Stimulated activated CD4-positive, alpha-beta T cell treated with anti-CD3 and anti-CD28 coated beads, Interleukin-1b, Interleukin-23, amount 100 ng/mL, for 4 hours (primary cell): ENCODE measurements at places on chromosomes 5 and 9.
A peak's percentile ranks its signal among the peaks of the same experiment; 100 is the strongest.

DNA sequence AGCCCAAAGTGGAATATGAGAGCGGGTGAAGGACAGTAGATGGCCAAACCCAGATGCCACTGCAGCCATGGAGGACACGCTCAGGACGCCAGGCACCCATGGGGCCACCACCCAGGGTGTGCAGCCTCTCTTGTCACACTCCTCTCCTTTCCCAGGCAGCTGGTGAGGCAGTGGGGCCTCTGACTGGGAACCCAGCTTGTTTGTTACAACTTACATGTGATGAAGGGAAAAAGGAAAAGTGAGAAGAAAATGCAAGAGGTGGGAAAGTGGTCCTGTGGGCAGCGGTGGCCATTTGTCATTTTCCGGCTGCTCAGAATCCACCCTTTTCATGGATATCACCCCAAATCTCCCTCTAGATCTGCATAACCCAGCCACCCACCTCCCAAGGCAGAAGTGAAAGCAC, 62.7 kb upstream of the UNC5A start:
- DNase-seq, result no peak

GRCh38 chr9:76465442-76466298, 6.7 kb downstream of the GCNT1 start:
- no peak for DNase-seq

DNA sequence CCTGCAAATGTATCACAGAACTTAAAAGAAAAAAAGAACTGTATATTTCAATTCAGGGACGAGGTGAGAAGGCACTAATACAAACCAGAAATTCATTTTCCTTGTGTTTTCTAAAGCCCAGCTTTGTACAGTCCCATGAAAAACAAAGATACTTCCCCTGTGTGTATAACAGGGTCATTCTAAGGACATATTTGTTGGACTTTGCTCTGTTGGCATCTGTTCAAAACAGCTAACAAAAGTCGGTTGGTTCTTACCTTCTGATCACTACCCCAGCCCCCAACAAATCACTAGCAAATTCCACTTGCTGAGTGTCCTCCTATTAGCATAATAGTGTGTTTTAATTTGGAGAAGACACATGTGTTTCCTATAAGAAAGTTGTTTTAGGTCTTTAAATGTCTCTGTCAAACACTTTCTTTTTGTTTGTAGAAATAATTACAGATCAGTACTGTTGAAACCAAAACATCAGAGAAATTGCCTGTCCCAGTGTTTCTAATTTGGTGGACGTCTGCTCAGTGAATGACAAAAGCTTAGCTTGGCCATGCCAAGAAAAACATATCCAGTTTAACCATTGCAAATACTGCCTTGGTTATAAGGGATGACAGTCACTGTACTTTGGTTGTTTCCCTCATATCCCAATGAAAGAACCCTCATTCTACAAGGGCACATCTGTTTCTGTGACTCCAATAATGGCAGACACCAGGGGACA, 480.5 kb downstream of the EBF1 start:
- no peak for DNase-seq

DNA sequence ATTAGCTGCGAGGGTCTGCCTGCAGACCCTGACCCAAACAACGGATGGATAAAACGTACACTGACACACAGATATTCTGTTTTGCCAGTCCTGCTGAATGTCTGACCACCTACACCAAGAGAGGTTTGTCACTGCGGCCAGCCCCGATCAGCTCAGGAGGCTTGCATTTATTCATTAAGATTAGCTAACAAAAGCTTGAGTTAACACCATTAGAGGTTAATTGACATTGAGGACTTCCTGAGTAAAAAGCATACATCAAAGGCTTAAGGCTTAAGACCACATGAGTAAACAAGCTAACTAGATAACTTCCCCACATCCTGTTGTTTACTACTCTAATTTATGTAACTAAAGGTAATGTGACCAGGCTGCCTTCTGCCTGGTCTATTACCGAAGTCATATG, 198.1 kb upstream of the TRPC7 start:
- no peak for DNase-seq

DNA sequence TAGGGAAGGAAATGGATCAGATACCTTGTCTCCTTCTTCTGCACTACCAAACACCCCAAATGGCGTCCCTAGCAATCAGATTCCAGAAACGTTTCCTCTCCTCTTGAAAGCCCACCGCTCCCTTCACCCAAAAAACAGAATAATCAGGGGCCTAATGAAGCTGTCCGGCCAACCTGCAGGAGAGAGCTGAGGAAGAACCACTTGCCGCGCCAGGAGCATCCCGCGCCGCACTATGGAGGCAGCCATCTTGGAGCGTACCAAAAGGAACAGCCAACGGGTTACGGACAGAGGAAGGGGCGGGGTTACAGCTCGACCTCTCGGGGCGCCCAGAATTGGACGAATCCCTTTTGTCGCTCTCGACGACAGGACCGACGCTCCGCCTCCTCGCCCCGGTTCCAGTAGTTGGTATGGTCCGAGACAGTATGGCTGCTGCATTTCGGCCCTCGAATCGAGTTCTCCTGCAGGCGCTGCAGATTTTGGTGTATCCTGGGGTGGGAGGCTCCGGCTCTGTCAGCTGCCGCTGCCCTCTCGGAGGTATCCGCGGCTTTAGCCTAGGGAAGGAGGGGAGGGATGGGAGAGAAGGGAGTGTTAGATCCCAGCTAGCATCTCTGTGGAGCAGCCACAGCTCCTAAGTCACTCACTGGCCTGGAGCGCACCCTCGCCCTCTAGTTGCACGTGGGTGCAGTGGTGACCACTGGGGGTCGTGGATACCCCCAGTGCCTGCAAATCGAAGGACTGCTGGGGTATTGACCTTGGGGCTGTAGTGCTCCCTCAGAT, at the start of the genes MRPS27 and PTCD2:
MRPS27 (minus strand) TSS at position 265 of the 777 bp plus-strand sequence; CDS start at position 246, 19 bp downstream.
PTCD2 (plus strand) TSS at position 398 of the 777 bp plus-strand sequence; CDS start at position 408, 10 bp downstream.
- peak; percentile 82 for DNase-seq

- no peak for DNase-seq
Measured at GRCh38 chr5:133618141-133618540, 5.8 kb upstream of the FSTL4 start.

GRCh38 chr9:121650217-121651007, 1.0 kb upstream of the DAB2IP start:
- DNase-seq, result no peak

DNA sequence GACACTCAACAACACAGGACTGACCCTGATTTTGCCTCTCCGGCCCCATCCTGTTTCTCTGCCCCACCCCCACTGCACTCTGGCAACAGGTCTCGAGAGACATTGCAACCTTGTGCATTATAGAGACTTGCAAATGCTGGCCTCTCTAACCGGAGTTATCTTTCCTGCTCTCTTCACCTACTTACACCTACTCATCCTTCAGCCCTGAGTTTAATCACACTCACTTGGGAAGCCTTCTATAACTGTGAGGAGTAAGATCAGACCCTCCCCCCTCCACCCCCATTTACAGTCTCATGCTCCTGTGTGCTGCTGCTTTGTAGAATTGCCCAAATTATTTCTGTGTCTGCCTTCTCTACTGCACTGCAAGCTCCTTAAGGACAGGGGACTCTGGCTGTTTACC, 42.8 kb downstream of the WWC1 start:
- no peak for DNase-seq

- DNase-seq, result no peak
Measured at GRCh38 chr5:14665101-14665822, 744 bp downstream of the OTULIN start.

GRCh38 chr5:59921816-59922215, 28.3 kb upstream of the PDE4D start:
- no peak for DNase-seq

DNA sequence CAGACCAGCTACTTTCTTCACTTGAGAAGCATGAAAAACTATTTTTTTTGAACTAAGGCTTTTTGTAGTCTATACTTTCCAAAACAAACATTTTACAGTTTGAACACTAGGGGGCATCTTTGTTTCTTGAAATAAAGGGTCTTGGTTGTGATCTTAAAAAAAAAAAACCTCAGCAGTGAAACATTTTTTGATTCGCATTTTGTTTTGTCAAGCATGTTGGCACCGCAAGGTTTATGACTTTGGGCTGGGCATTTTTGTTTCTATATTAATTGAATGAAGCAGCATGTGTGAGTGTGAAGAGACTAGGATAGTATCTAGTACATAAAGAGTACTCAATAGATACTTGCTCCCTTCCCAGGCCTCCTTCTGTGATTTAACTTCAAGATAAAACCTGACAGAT, 31.6 kb upstream of the ACOT12 start:
- DNase-seq, result no peak

DNA sequence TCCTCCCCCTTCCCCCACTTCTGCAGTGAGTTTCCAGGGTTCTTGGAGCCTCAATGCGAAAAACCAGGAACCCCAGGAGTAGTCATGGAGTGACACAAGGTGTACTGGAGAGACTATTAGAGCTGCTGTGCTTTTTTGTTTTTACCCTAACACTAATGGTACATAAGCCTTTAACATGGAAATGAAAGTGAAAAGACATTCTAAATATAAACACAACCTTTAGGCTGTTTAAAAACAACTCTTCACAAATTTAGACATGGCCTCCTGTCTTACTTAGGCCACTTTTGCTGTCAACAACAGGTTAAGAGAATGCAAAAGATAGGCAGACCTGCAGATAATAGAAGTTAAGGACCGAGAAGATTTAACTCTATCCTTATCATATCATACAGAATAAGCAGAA, 232.2 kb downstream of the DENND1A start:
- no peak for DNase-seq

DNA sequence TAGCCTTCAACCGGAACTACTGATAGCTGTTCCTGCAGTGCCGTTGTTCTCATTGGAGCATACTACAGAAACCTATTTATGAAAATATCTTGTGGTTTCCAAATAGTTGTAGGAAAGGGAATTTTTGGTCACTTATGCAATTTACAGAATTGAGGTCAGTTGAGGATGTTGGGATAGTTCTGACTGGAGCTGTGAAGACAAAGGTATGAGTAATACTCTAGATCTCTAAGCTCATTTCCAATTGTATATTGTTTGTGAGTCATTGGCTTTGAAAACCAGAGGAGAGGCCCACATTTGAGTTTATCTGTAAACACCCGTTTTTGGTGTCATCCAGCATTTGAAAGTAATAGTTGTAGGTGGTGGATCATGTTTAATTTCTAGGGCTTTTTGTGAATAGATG, 561.3 kb upstream of the WWC1 start:
- DNase-seq, result no peak

GRCh38 chr9:94785215-94786169, 59.0 kb downstream of the AOPEP start:
- no peak for DNase-seq

DNA sequence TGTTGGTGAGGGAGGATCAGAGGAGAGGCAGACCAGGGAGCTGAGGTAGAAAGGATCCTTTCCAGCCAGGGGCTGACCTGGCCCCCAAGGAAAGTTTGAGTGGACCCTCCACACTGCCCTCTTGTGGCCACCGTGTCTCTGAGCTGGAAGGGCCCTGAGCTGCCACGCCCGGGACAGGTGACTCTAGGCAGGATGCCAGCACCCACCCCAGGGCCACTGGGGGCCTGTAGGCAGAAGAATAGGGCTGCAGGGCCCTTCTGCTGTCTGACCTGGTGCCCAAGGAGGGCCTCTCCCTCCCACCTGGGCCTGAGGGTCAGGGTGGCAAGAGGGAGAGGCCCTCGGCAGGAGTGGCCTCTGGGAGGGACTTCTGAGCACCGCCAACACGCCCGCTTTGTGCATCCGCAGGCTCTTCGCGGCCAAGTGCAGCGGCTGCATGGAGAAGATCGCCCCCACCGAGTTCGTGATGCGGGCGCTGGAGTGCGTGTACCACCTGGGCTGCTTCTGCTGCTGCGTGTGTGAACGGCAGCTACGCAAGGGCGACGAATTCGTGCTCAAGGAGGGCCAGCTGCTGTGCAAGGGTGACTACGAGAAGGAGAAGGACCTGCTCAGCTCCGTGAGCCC, 76.8 kb downstream of the LMX1B start:
- peak; percentile 44 for DNase-seq

- no peak for DNase-seq
Measured at GRCh38 chr9:23556459-23556858, 269.6 kb downstream of the ELAVL2 start.
